Naive thymus-derived CD4-positive, alpha-beta T cell (primary cell): ENCODE measurements at places on chromosomes 11 and 22. TPM values are rescaled to one million over a fixed set of nuclear protein-coding genes. Genes with fewer than 3 reads are reported as not detected.

- DNase-seq: no peak
Measured at GRCh38 chr11:2892967-2893528, 7.5 kb upstream of the CDKN1C start.

DNA sequence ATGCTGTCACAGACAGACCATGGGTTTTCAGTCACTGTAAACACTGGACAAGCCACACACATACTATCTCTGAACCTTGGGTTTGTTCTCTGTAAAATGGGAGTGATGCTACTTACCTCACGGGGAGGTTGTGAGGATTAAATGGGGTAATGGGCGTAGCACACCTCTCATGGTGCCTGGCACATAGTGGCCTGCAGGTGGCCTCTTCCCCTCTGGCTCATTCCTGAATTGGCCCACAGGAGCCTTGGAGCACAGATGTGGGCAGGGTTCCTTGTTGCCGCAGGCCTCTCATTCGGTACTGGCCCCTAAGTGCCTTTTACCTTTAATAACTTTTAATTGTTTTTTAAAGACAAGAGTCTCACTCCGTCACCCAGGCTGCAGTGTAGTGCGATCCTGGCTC lies 11.7 kb downstream of the MICAL2 start:
- no peak for DNase-seq

DNA sequence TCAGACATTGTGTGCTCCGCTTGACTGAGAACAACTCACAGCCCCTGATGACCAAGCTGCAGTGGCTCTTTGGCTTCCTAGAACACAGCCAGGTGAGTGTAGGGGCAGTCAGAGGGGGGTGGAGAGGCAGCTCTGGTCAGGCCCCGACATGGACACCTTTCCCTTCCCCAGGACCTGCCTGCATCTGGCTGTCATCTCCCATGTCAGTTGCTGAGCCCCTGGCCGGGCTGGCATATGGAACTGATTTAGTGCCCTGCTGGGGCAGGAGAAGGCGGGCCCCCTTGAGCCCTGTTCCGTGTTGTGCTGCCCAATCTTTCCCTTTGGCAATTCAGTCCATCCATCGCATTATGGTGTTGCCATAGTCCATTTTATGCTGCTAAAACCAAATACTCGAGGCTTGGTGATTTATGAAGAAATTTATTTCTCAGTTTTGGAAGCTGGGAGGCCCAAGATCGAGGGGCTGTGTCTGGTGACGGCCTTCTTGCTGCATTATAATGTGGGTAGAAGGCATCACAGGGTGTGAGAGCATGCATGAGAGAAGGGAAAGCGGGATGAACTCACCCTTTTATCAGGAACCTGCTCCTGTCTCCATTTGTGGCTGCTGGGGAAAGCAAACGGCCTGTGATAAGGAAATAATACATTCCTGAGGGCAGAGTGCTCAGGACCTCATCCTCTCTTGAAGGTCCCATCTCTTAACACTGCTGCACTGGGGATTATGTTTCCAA lies 19.0 kb downstream of the USP35 start:
- DNase-seq: no peak

- peak; percentile 18 for DNase-seq
Measured at GRCh38 chr22:20130319-20130718, 1.3 kb upstream of the ZDHHC8 start.

- DNase-seq: no peak
Measured at GRCh38 chr11:127071606-127072005, 71.0 kb upstream of the KIRREL3 start.

DNA sequence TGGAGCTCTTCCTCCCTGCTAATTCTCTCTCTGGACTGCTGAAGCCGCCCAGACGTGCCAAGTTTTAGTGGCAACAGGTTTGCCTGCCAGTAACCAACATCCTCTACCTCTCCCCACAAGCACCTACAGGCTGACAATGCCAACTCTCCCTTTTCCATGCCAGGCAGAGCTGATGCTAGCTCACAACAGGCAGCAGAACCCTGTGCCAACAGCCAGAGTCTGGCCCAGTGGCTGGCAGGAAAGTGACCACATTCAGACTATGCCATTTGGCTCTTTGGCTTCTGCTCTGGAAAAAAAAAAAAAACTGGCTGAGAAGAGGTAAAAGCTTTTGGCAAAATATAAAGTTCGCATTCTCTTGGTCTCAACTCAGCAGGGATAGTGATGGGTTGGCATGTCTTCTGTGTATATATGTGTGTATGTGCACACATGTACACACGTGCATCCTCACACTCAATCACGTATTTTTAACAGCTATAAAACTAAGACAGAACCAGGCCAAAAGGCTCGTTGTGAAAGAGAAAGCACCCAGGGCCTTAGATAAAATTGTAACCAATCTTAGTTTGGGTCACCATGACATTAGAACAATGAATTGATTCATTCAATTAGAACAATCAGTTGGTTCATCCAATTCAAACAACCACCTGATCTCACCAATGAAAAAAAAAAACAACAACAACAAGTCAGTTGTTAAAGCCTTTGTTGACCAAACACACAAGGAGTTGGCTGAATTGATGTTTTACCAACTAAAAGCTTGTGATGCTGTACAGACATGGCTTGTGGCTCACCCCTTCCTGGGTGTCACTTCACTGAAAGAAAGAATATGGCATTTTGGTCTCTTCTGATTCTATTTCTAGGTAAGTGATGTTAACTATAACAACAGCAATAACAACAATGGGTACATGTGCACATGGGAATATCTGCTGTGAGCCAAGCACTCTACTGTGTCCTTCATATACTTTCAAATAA lies 48.6 kb downstream of the TRIM29 start:
- DNase-seq: no peak

DNA sequence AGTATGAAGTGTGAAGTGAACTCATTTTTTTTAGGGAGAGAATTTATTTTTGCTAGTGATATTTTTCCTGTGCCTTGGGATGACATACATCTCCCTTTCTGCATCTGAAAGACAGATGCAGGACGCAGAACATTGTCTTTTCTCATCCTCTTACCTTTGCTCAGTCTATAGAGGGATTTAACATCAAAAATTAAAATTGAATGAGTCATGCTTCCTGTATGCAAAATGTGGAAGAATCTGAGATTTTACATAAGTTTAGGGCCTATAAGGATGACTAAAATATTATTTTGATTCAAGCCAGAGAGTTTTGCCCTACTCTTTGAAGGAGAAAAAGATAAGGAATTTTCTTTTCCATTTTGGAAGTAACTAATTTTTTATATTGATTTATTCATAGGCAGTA lies 27.3 kb downstream of the XRCC6 start:
- DNase-seq: no peak

Gene TRIM49C
- total RNA-seq: not detected

Gene LRRC75B
- 1.8 and 2.5 TPM in 2 replicates for total RNA-seq

Gene MMP27
- total RNA-seq: not detected in 2 replicates

Gene OR4X1
- total RNA-seq: not detected
